Urinary bladder (tissue), 4 donors: ENCODE measurements at places on chromosomes 7 and 10. TPM values are rescaled to one million over a fixed set of nuclear protein-coding genes. Genes with fewer than 3 reads are reported as not detected.

Gene SEMA4G
- 1.2 TPM for total RNA-seq

GRCh38 chr7:27587429-27587828 is 75.3 kb downstream of the HIBADH start:
- no peak for DNase-seq

- no peak for DNase-seq
Observed at GRCh38 chr7:90792301-90792700, 196.2 kb downstream of the CDK14 start.

DNA sequence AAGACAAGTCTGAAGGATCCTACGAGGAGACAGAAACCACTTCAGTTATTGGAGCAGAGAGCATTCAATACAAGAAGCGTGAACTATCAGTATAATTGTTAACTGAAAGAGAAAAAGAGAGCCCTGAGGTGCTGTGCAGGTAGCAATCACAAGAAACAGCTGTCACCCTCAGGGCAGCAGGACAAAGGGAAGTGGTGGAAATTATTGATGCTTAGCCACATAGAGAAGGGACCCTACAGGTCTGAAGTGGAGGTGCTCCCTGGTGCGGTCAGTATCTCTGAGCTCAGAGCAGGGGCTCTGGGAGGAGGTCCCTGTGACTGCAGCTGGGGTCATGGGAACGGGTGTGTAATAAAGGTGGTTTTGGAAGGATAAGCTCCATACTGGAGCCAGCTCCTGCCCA is 97.8 kb upstream of the KLF6 start:
- no peak for DNase-seq

- no peak for DNase-seq
Observed at GRCh38 chr10:112404617-112405016, 30.7 kb downstream of the ACSL5 start.
